Neural progenitor cell (in vitro differentiated cells): ENCODE measurements at places on chromosomes 13 and 19. TPM values are rescaled to one million over a fixed set of nuclear protein-coding genes. Genes with fewer than 3 reads are reported as not detected.
A peak's percentile ranks its signal among the peaks of the same experiment; 100 is the strongest.

Gene ADGRE3
- not detected in 2 replicates for total RNA-seq

Gene KLK12
- not detected in 2 replicates for total RNA-seq

Gene ZNF420
- 19.8 and 21.0 TPM in 2 replicates for total RNA-seq

Gene FUT1
- 2.9 and 5.1 TPM in 2 replicates for total RNA-seq

Gene SLC8A2
- total RNA-seq, result 14.5 and 17.6 TPM in 2 replicates

Gene IFT88
- total RNA-seq, result 13.8 and 18.4 TPM in 2 replicates

DNA sequence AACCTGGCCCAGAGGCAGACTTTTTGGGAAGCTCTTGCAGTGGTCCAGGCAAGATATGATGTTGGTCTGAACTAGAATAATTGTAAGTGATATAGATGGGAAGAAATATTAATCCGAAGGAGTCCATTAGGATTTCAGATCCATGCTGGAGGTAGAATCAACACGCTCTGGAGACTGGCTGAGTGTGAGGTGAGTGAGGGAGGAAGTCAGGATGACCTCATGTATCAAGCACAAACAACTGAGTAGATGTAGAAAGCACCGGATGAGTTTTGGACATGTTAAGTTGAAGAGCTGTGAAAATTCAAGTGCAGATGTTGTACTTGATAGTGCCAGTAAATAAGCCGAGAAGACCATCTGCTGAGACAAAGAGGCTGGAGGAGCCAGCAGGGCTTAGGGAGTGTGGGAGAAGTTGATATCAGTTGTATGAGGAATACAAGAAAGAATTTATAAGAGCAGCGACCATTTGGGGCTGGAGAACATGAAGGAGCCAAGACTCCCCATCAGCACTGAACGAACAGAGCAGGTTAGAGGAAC, 5.3 kb upstream of the CNMD start:
- no peak for DNase-seq

DNA sequence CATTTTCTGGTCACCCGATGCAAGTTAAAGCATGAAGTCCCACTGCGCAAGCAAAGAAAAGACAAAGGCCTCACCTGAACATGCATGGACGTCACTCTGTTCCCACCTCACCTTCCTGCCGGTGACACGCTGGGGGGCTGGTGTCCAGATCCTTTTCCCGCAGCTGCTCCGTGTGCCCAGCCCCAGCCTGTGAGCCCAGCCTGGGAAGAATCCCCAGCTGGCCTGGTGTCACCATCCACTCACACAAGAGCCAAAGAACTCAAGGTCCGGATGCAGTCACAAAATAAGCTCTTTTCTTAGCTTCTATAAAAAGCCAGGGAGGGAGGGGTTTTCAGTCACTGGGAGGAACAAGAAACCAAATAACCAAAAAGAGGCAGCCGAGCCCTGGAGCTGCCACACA, 249.9 kb downstream of the COL4A1 start:
- DNase-seq, result no peak

- no peak for DNase-seq
Measured at GRCh38 chr19:7153022-7153421, 83.5 kb downstream of the ZNF557 start.

DNA sequence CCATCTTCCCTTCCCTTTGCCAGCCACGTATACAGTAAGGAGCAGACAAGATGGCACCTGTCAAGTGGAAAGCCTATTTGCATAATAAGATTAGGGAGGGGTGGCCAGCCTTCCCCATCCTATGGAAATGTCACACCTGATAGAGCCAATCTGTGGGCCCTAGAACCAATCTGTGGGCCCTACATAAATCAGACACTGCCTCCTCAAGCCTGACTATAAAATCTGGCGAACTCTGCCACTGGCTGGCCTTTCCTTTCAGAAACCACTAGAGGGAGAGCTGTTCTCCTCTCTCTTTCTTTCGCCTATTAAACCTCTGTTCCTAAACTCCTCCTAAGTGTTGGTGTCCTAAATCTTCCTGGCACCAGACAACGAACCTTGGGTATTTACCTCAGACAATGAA, 231.5 kb upstream of the KLHL1 start:
- DNase-seq, result peak; percentile 64

DNA sequence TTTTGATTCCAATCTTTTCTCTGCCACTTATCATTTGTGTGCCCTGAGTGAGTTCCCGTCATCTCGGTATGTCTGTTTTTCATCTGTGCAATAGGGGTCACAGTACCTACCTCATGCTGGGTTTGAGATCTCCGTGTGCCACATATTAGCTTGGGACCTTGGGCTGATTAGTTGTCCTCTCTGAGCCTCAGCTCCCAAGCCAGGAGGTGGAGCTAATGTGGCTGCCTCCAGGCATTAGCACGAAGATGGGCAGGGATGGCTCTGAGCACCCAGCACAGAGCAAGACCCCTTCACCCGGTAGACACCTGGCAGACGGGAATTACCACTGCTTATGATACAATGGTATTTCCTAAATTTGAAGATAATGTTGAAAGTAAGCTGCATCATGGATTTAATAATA, 35.8 kb upstream of the XPO4 start:
- no peak for DNase-seq

DNA sequence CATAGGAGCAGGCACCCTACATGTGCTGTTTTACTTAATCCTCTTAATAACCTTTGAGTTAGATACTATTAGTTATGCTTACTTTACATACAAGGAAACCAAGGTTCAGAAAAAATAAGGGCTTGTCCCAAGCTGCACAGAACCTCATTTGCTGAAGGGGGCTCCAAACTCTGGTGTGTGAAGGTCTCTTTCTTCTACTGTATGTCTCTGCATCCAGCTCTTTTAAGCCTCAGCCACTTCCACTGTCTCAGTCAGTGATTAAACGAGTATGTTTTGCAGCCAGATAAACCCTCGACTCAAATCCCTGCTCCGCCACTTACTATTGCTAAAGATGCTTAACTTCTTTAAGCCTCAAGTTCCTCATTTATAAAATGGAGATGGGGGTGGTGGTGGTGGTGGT, 112.4 kb upstream of the WASF3 start:
- DNase-seq, result no peak

DNA sequence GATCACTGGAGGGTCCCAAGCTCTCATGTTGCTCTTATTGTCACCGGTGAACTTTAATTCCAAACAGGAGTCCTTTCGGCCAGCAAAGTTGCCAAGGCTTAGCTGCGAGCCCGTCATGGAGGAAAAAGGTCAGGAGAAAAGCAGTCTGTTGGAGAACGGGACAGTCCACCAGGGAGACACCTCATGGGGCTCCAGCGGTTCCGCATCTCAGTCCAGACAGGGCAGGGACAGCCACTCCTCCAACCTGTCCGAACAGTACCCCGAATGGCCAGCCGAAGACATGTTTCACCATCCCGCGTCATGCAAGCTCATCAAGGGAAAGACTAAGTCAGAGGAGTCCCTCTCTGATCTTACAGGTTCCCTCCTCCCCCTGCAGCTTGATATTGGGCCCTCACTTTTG, 10.4 kb downstream of the ZNF91 start:
- DNase-seq, result no peak

DNA sequence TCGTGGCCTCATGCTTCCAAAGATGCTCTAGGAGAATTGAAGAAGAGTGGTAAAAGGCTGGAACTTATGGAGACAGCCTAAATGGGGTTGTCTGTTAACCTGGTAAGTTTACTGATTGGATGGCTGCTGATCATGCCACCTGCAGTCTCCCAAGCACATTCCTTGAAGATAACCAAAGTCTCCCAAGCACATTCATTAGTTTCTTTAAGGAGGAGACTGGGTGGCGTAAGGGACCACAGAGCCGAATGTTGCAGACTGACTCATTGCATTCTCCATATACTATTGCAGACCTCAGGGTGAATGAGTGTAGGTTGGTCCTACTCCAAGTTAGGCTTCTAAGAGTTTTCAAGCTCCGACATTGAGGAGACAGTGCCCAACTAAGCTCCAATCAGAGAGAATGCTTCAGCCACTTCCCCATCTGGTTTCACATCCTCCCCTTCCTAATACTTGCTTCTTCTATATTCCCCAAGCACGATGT, at the start of gene IGFL3:
TSS of gene IGFL3 (minus strand) at position 51 of the 478 bp plus-strand sequence. CDS start at position 12, 39 bp downstream.
- DNase-seq, result no peak

GRCh38 chr13:111479412-111479811, 159.0 kb downstream of the TEX29 start:
- DNase-seq, result no peak

DNA sequence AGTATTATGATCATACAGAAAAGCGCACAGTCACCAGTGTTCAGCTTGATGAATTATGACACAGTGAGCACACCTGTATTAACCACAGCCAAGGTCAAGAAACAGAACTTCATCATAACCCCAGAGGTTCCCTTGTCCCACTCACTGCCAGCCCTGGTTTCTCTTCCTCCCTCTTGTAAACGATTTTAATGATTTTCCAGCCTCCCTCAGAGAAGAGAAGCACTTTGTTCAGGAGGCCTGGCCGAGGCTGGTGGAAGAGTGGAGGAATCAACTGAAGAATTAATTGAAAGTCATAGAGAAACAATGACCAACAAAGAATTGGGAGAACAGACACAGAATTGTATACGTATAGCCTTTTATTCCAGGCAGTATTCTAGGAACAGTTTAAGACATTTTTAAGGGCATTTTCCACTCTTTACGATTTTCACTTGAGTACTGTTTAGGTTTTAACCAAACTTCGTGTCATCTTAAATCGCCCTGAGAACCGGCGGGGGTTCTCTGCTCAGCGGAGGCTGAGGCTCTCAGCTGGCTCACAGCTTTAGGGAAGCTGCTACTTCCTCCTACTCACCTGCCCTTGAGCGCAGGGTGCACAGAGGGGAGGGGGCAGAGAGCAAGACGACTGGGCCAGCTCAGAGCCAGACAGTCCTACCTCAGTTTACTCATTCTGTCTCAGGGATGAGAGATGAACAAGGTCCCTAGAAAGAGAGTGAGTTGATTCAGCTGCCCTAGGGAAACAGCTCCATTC, 108.6 kb downstream of the AKAP11 start:
- no peak for DNase-seq

DNA sequence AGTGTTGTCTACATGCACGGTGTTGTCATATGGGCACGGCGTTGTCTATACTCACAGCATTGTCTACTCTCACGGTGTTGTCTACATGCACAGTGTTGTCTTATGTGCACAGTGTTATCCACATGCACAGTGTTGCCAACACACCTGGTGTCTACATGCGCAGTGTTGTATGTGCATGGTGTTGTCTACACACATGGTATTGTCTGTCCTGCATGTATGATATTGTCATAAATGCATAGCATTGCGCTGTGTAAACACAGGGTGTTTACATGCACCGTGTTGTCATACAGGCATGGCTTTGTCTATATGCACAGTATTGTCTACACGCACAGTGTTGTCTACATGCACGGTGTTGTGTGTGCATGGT, 6.8 kb downstream of the ADPRHL1 start:
- no peak for DNase-seq

- no peak for DNase-seq
Measured at GRCh38 chr13:51920786-51921185, 59.0 kb downstream of the CCDC70 start.

GRCh38 chr13:48492096-48492440, 40.8 kb downstream of the RCBTB2 start:
- no peak for DNase-seq

DNA sequence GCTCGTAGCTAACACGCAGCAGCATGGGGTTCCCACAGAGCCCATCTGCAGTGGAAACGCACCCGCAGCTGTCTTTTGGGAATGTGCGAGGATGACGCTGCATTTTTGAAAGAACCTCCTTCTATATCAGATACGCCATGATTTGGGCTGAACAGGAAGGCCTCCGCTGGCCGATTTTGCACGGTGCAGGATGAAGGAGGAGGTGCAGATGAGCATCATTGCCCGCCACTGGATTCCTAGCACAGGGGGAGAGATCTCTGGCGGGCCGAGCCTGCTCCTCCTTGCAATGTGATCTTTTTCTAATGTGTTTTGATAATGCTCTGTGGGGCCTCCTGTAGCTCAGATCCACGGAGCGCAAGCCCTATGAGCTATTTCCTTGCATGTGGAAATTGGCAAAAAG, 55.5 kb downstream of the EFNB2 start:
- no peak for DNase-seq

- DNase-seq, result no peak
Measured at GRCh38 chr13:53638040-53638439, 609.4 kb downstream of the OLFM4 start.

- no peak for DNase-seq
Measured at GRCh38 chr13:30957258-30957943, 24.9 kb downstream of the TEX26 start.

DNA sequence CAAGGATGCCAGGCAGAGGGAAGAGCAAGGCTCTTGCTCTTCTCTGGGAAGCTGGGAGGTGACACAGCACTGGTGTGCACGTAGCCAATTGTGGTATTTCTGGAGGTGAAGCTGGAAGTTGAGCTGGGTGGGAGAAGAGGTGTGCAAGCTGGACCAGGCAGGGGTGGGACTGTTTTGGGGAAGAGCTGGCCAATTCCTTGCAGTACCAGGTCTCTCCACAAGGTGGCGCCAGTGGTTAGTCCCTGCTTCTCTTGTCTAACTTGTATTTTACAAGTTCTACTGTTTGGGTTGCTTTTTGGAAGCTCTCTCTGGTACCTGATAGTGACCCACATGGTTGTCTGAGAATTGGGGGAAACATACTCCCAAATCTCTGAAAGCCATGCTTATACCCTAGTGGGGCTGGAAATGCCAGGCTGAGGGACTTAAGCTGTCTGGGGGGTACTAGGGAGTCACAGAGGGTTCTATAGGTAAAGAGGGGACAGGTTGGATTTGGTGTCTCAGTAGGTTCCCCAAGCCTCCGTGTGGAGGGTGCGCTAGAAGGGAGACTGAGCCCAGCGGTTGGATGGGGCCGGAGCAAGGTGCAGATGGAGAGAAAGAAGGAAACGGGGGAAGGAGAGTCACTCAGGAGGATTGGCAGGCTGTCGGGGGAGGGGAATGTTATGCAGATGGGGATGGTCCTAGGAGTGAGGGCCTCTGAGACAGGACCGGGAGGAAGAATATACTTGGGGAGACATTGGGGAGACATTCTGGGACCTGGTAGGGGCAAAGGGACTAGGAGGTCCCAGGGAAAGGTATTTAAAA, 3.0 kb downstream of the HPN start:
- peak; percentile 60 for DNase-seq

GRCh38 chr19:31254180-31254551, 95.1 kb downstream of the TSHZ3 start:
- no peak for DNase-seq
